ENCODE measurements at places on chromosomes 5 and 9.
A peak's percentile ranks its signal among the peaks of the same experiment; 100 is the strongest.

DNA sequence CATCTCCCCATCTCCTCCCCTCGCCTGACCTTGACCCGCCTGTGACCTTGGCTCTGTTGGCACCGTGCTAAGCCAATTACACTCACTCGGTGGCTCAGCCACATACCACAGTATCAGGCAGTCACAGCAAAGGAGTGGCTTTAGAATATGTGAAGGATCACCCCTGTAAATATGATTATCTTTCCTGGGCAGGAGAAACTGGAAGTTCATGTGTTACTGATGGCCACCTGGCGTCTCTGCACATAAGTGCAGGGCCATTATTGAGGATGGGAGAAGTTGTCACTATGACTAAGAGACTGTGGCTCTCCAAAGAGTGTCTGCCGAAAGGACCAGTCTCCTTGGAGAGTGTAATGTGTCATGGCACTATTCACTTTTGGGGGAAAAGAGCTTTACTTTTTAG, 116.9 kb upstream of the S1PR3 start:
- DNase-seq: no peak

DNA sequence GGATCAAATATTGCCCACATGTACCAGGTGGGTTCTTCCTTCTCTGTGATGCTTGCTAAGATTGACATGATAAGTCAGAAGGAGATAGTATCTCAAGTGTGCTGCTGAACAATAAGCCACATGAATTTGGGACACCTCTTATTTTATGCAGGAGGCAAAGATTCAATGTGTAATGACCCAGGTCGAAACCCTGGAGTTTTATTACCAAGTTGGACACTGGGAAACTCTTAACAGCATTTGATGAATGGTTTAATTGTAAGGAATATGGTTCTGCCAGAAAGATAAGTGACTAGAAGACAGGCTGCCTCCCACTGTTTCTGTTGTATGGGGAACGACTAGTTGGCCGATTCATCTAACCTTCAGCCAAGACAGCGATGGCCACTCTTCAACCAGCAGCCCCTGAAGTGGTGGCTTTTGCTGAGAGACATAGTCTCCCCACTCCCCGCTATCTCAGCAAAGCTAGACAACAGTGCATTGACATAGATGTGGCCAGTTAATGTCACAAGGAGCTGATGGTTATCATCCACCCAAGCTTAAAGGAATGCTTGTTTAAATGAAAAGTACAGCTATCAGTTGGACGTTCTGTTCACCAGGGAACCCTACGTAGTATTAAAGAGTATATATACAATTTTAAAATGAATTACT, 407.7 kb downstream of the KDM4C start:
- no peak for DNase-seq

DNA sequence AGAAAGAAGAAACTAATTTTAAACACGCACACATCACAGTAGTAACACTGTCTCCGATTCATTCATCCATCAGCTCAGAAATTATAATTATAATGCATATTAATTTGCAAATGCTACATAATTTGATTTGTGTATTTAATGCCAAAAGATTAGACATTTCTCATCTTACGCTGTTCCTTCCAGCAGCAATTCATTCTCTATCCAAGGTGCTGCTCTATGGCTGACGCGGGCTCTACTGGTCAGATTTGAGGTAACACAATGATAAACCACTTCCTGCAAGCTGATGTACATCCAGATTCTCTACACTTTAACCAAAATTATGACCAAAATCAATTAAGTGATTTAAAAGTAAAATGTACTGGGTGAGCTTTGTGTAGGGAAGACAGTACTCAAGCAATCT, 77.9 kb upstream of the ICE1 start:
- DNase-seq: no peak

DNA sequence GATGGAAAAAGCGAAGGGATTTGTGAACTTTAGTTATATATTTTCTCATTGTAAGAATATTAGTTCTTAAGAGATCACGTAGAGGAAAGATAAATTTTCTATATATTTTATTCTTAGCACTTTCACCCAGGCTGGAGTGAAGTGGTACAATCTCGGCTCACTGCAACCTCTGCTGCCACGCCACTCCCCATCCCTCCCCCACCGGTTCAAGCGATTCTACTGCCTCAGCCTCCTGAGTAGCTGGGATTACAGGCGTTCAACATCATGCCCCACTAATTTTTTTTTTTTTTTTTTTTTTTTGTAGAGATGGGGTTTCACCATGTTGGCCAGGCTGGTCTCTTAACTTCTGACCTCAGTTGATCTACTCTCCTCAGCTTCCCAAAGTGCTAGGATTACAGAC, 42.6 kb downstream of the RAB24 start:
- DNase-seq: no peak

GRCh38 chr5:96565582-96566265, 96.5 kb upstream of the CAST start:
- no peak for DNase-seq

- no peak for DNase-seq
Observed at GRCh38 chr9:129362287-129363000, 184.4 kb upstream of the IER5L start.

- DNase-seq: peak; percentile 34
Observed at GRCh38 chr5:170338933-170339779, 41.6 kb upstream of the LCP2 start.

DNA sequence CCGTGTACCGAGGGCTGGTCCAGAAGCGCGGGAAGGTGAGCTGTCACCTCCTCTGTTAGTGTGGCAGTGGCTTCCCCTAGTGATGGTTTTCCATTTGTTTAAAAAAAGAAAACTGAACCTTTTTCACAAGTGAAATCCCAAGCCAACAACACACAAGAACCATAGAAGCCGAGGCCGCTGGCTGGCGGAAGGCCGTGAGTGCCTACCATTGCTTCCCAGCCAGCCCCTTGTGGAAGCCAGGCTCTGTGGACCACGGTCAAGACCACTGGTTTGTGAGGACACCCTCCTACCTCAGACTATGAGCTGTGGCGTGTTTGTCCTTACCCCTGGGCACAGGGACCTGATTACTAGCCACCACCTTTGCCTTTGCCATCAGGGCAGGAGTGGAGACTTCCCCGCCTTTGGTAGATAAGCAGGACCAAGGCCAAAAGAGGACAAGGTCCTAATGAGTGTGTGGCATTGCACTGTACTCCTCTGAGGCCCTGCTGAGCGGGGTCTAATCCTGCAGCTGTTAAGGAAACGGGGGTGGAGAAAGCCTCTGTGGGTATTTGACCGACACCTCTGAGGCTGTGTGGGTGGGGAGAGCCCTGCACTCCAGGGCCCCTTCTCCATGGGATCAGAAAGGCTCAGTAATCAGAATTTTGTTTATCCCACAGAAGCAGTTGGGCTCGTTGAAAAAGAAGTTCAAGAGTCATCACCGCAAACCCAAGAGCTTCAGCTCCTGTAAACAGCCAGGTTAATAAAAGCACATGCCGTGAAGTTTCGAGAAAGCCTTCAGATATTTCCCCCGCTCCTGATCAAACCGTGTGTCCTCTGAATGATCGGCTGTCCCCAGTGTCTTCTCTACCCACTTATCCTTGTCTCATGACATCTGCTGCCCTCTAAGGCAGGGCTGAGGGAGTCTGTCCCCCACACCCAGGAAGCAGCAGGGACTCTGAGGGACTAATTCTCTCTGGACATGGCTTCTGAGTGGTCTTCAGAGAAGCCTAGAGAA, 4.3 kb downstream of the SURF2 start:
- DNase-seq: no peak

All from stimulated activated effector memory CD8-positive, alpha-beta T cell treated with anti-CD3 and anti-CD28 coated beads, Interleukin-12 subunit alpha, Interleukin-12 subunit beta, amount 100 ng/mL, for 72 hours (primary cell).